ENCODE measurements at places on chromosomes 11 and 22. TPM values are rescaled to one million over a fixed set of nuclear protein-coding genes. Genes with fewer than 3 reads are reported as not detected.

Gene GTSE1
- total RNA-seq = 32.4 TPM

Gene RHOD
- total RNA-seq = 47.5 TPM

Gene C11orf16
- not detected for total RNA-seq

Gene NRIP3
- 0.96 TPM for total RNA-seq

Gene SMIM35
- not detected for total RNA-seq

Gene OR10D3
- total RNA-seq = not detected

Gene OR10A5
- total RNA-seq = not detected

Gene CCDC86
- total RNA-seq = 84.9 TPM

Gene ADM2
- 0.55 TPM for total RNA-seq

Gene UBQLN3
- total RNA-seq = not detected

Gene APOL5
- total RNA-seq = not detected

Gene TRIM6
- total RNA-seq = 8.9 TPM

Gene APOA5
- total RNA-seq = not detected

Data from A549 treated with RU486 at 1 μM for 4 hours (cell line).